Activated CD4-positive, alpha-beta memory T cell treated with anti-CD3 and anti-CD28 coated beads, Interleukin-2, amount 10 ng/mL, durations not matched to agents 7 days and 5 days (primary cell): ENCODE measurements at places on chromosomes 2 and 18.

DNA sequence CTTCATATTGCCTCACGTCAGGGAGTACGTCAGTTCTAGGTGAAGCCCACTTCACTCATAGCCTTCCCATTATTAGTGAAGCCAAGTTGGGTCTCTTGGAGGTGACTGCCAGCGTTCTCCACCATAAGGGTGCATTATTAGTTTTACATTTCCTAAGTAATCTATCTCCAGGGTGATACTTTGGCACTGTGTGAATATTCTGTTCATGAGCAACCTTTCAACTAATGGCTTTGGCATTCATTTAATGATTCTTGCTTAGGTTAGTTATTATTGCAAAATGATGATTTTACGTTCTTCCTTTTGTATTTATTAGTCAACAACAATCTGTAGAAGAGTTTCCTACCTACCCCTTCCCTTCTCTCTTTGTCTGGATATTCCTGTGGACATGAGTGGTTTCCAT is 97.5 kb downstream of the MAP4K4 start:
- no peak for DNase-seq

DNA sequence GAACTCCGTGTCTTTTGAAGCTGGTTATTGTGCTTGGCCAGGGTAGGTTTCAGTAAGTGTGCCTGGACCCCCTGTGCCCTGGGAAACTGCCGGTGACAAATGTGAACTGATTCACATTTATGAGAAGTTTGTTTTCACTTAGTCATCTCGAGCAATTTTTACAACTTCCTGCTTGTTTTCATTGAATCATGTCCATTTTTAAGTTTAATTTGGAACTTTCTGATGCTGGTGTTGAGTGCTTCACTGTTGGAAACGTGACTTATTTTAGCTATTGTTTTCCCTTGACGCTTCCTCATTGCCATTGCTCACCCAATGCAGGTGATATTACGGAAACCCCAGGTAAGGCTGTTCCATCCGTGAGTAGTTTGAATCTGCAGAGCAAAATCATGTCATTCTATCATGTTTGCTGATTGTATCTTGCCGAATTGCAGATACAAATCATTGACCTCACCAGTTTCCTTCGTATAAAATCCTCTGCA is 97.2 kb downstream of the RTN4 start:
- DNase-seq: no peak

DNA sequence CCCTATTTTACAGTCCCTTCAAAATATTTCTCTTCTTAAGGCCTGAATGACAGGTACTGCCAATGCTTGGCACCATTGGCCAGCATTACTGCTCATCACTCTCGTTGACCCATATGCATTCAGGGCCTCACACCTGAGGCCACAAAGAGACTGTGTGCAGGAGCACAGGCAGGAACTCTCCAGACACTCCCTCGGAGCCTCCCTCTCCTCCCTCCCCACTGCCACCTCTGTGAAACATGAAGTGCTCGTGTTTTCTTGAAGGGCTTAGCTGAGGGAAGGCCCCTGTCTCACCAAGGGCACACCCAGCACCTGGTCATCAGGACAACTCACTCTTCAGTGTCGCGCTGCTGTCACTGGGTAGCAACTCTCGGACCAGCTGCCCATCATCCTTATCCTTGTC is 85.3 kb downstream of the LOXHD1 start:
- no peak for DNase-seq

GRCh38 chr18:77089723-77090285 is 42.8 kb downstream of the MBP start:
- DNase-seq: no peak

- no peak for DNase-seq
Observed at GRCh38 chr2:120666433-120666832, 69.2 kb upstream of the GLI2 start.

DNA sequence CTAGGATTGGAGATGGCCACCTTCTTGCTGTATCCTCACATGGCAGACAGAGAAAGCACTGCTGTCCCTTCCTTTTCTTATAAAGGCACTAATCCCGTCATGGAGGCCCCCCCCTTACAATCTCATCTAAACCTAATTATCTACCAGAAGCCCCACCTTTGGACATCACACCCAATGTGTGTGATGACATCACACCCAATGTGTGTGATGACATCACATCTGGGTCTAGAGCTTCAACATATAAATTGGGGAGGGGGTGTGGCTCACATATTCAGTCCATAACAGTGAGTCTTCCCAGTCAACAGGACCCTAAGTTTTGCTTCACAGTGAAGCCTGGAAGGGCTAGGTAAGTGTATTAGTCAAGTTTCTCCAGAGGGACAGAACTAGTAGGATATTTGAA is 213.1 kb downstream of the NYAP2 start:
- DNase-seq: no peak
